ENCODE measurements at places on chromosomes 7 and 10.
A peak's percentile ranks its signal among the peaks of the same experiment; 100 is the strongest.

DNA sequence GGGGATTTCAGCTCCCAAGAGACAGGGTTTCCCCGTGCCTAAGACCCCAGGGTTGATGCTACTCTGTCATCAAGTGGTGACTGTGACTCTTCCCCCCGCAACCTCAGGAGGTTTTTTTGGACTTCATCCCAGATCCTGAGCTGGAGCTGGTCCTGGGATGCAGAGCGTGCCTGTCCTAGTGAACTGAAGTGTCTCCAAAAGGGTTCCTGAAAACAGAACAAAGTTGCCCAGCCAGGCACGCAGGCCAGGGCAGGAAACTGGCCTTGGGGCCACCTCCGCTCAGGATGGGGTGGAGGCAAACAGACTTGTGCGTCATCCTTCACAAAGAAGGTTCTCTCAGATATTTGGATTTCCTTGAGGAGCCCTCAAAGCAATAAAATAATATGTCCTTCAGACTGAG is 118.9 kb downstream of the ITIH5 start:
- DNase-seq = no peak

DNA sequence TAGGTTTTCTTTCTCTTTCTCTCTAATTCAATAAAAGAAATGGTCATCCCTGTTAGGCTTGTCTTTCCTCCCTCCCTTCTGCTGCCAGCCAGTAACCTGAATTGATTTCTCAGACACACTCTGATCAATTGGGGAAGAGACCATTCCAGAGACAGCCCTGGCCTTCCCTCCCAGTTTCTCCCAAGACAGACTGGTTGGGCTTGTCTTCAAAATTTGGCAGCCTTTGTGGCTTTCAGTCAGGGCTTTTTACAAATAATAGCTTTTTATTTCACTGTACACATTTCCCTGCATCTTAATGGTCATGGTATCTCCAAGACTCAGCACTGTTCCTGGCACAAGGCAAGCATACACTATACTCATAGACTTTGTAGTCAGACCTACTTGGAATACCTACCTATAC is 33.9 kb downstream of the BCAP29 start:
- no peak for DNase-seq

- DNase-seq = no peak
Observed at GRCh38 chr7:137753948-137754851, 92.6 kb downstream of the DGKI start.

DNA sequence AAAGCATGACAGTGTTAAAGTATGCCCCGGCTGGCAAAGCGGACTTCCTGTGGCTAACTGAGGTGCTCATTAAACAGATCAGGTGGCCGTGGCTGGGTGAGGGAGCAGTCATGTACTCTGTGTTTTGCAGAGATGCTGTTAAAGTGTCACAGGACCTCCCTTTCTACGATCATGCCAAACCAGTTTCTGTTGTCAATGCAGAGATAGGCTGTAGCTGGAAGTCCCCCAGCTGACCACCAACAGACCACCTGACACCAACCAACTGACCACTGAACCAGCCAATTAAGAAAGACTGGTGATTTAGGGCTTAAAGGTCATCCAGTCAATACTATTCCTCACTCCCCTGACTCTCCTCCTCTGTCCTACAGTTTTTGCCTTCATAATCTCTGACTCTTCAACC is 431.1 kb upstream of the LRGUK start:
- DNase-seq = no peak

DNA sequence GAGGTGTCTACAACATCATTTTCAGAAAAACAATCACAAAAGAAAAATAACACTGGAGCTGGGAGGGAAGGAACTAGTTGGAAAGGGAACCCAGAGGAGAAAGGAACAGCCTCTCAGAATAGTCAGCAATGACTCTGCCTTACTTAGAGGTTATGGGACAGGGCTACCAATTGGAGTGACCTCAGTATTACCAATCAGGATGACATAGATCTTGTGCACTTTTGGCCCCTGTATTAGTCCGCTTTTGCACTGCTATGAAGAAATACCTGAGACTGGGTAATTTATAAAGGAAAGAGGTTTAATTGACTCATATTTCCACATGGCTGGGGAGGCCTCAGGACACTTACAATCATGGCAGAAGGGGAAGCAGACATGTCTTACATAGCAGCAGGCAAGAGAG is 99.7 kb upstream of the SDK1 start:
- no peak for DNase-seq

DNA sequence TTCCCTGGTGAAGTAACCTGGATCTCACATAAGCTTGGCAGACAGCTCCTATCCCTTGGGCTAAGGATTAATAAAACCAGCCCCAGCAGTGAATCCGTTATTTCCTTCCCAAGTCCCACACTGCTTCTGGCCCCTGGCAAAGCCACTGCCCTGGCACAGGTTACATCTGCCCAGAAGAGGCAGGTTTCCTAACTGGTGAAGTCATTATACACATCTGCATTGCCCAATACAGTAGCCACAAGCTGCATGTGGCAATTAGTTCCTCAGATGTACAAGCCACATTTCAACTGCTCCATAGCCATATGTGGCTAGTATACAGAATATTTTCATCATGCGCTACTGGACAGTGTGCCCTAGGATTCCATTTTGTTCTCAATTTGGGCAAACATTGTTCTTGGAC is 273.0 kb downstream of the GRM8 start:
- no peak for DNase-seq

DNA sequence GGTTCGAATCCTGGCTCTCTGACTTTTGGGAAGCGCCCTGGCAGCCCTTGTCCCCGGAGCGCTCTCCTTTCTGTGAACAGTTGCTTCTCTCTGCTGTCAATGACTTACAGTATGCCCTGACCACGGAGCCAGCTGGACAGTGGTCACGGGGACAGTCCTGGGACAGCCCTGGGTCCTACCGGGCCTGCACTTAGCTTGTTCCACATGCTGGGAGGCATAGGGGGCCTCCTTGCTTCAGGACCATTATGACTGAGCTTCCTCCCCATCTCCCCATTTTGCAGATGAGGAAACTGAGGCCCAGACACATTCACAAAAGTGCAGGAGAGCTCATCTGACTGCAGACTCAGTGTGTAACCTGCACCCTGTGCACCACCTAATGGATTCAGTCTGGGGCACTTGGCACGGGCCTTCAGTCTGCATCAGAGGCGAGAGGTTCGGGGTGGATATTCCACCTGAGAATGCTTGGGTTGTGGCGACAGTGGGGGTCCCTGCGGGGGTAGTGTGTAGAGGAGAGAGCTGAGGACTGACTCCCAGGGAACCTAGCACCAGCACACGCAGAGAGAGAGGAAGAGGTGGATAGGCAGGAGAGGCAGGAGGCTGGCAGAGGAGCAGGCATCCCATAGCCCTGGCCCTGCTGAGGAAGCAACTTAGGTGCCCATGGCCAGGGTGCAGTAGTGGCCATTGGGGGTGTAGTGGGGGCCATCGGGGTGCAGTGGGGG is 1.6 kb downstream of the DOCK1 start:
- no peak for DNase-seq

DNA sequence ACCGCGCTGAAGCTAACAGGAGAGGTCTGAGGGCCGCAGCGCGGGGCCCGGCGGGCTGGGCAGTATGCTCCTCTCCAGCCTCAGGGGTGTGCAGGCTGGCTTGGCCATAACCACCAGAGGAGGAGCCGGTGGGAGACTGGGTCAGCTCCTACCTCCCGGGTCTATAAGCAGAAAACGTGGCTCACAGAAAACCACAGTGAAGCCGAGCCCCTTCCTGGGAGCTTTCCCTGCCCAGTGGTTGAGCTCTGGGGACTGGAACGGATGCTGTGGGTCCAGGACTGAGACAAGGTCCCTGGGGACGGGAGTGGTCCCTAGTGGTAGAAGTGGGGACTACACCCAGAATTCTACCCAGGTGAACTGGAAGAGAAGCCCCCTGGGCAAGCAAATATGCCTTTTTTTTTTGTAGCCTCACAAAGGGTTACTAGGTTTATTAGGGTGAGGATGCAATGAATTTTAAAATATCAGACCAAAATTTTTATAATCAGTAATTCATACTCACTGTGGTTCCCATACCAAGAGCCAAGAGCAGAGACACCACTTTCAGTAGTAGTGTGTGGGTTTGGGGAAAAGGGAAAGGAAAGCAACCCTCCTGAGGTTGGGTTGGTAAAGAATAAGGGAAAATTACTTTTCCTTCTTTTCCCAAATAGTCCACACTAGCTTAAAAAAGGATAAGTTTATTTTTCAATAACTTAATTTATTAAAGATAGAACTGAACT is 67.9 kb upstream of the PRKCQ start:
- DNase-seq = peak; percentile 42

- DNase-seq = no peak
Observed at GRCh38 chr10:55466806-55467504, 665.9 kb upstream of the PCDH15 start.

Data from effector CD8-positive, alpha-beta T cell (primary cell).